ENCODE measurements at places on chromosomes 1 and 21. TPM values are rescaled to one million over a fixed set of nuclear protein-coding genes. Genes with fewer than 3 reads are reported as not detected.

GRCh38 chr1:61523893-61524605 is 200.9 kb downstream of the TM2D1 start:
- DNase-seq: no peak

DNA sequence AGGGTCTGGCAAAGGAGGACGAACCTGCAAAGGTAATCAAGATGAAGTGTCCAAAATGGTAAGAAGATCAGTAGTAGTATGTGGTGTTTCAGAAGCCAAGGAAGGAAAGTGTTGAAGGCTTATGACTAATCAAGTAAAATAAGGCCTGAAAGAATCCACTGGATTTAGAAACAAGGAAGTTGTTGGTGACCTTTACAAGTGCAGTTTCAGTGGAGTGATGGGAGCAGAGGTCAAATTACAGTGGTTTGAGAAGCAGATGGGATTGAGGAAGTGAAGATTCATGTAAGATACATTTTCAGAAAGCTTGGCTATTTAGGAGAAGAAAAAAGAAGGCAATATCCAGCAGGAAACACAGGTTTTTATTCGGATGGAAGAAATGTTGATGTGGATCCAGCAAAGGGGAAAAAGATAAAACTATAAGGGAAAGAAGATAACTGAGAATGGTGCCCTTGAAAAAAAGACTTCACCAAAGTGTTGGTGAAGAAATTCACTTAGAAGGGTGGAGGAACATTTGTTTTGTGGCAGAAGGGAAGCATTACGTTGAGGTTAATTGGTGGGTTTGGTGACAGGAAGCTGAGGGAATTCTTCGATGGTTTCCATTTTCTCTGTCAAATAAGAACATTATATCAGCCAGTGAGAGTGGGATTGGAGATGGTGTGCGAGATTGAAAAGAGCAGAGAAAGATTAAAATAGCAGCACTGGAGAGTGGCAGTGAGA is 2.1 kb downstream of the ARMH1 start:
- DNase-seq: no peak

The PLEKHN1 gene
- 6.3 TPM for total RNA-seq

DNA sequence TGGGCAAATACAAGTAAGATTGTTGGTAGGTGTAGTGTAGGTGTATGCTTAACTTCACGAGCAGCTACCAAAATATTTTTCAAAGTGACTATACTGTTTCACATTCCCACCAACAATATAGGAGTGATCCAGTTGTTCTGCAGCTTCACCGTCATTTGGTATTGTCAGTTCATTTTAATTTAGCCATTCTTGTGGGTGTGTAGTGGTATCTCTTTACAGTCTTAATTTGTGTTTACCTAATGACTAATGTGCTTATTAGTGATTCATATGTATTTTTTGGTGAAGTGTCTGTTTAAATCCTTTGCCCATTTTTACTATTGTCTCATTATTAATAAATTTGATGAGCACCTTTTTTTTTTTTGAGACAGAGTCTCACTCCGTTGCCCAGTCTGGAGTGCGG is 35.4 kb downstream of the RCSD1 start:
- DNase-seq: no peak

GRCh38 chr1:241639623-241640148 is 483 bp downstream of the CHML start:
- peak; percentile 56 for DNase-seq

DNA sequence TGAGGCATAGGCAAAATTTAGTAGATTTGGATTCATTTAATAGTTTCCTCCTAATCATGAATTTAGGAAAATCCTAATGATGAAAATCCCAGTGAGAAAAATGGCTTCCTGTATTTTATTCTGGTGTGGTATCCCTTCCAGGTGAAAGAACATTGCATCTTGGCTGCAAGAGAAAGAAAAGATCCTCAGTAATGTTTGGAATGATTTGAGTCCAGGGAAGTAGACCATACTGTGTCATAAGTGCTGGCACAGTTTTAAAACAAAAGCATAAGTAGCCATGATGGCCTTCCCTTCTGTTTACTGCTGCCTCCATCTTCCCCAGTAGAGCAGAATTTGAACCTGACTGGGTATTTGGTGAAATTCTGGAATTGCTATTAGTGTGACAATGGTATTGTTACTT is 52.8 kb downstream of the CACHD1 start:
- no peak for DNase-seq

The CHIA gene
- total RNA-seq: not detected

DNA sequence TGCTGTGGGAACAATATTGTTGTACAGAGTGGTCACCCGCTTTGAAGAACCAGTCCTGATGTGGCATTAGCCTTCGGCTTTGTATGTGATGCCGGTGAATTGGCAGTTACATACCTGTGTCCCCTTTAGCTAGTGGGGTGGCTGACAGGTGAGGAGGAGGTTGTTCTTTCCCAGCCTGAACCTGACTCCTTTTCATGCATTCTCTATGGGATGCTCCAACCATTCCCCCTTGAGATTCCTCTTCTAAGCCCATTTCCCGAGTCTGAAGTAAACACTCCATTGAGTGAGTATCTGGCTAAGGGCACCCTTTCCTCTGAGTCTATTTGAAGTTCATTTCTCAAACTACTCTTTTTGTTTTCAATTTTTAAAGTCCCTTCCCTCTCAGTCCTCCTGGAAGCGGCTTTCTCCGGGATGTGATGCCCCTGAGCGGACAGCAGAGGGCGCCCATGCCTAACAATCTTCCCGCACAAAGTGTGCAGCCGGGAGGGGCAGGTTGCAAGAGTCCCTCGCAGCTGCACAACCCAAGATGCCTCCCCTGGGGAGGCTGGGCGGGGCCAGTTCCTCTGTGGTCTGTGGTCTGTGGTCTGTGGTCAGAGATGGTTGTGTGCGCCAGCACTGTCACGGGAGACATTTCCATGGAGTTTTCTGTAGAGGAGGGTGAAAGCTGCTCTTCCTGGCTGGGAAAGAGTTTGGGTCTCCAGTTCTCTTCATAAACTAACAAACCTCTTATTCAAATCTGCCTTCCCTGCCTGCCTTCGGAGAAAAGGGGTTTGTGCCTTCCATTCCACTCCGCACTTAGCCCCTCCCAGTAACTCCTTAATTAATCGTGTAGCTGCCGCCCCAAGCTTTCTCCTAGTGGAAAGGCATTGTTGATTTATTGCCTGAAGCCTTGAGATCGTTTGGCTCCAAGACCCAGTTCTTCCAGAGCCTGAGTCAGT is 36.4 kb upstream of the LMX1A start:
- DNase-seq: peak; percentile 92

DNA sequence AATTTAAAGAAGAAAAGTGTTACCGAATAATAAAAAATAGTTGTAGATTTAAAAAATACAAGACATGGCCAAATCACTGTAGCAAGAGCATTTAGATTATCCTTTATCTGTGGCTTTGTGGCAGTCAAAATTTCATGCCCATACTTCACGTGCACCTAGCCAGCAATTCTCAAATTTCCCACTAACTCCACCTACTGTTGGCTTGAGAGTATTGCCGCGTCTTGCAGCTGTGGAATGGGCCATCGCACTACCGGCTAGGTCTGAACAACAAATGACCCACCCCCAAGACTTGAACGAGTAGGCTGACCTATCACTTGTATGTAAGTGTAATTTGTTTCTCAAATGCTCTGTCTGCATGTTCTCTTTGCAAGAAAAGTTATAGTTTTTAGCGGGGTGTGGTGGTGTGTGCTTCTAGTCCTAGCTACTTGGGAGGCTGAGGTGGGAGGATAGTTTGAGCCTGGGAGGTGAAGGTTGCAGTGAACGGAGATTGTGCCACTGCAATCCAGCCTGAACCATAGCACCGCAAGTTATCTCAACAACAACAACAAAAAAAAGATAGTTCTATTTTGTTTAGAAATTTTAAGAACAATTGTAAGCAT is 4.1 kb downstream of the KRTAP13-4 start:
- DNase-seq: peak; percentile 30

The DIRAS3 gene
- total RNA-seq: 10.3 TPM

DNA sequence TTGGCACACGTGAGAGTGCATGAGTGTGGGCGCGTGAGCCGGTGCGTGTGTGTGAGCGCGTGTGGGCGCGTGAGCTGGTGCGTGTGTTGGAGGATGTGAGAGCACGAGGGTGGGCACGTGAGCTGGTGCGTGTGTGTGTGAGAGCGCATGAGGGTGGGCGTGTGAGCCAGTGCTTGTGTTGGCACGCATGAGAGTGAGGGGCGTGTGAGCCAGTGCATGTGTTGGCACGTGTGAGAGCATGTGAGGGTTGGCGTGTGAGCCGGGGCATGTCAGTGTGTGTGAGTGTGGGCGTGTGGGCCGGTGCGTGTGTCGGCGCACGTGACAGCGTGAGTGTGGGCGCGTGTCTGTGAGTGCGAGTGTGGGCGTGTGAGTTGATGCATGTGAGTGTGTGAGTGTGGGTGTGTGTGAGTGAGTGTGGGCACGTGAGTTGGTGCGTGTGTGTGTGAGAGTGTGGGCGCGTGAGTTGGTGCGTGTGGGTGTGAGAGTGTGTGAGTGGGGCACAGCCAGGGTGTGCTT is 45.7 kb upstream of the ARHGEF16 start:
- no peak for DNase-seq

DNA sequence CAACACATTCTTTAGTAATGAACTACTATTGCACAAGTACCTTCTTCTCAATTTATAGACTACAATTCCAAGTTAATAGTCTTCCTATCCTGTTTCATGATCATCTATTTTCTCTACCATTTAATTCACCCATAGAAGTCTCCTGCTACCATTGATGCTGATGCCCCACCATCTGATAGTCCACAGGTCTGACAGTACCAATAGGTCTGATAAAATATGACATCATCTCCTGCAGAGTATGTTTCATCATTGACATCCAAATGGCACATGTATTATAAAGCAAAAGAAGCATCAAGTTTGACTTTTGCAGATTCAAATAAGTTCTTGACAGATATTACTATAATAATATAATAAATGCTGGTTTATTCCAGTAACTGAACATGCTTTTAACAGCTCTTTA is 5.5 kb downstream of the COP1 start:
- no peak for DNase-seq

DNA sequence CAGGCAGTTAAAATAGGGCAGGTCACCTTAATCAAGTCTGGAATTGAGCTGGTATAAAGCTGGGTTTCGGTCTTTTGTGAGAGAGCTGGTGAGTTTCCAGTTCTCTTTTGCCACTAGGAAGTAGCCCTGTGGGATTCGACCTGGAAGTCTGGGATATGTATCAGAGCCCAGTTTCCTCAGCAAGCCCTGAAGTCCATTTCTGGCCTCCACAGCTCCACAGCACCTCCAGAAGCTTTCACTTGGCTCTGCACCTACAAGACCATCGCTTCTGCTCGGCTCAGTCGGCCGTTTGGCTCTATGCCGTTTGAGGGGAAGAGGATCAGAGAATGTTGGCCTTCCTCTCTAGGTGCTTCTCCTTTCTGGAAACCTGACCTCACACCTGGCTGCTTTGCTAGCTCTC is 148.0 kb downstream of the GALNT2 start:
- DNase-seq: peak; percentile 76

The PADI3 gene
- 1.1 TPM for total RNA-seq

The APCS gene
- total RNA-seq: not detected

DNA sequence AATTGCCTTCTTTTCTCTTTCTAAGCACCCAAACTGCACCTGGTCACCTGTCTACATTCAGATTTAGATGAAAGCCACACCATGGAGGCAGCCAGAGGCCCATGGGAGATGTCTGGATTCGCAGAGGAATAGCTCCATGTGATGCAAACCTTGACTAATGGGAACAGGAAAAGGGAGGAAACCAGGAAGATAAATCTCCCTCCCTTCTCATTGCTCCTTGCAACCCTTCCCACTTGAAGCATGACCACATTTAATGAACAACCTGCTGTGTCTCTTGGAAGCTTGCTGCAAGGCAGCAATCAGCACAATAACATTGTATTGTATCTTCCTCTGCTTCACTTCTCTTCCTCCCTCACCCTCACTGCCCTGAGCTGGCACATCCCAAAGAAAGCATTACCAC is 42.6 kb upstream of the KLF17 start:
- no peak for DNase-seq

The HSPA6 gene
- total RNA-seq: 10.2 TPM

DNA sequence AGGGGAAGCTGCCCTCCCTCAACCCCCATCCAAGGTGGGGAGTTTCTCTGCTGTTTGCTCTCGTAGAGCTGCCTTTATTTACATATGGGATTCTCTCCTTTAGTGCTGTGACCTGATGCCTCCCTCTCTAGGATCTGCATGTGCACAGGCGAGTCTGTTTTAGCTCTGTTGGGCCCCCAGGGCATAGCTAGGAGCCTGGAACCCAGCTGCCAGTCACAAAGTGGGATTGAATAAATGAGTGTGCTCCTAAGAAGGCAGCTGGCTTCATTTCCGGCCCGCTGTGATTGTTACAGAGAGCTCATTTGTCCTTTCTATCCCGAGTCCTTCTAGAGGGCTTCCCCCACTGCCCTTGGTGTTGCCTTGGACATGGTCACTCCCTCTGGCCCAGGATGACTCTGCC is 176.6 kb downstream of the GRIK3 start:
- DNase-seq: peak; percentile 37

The CLCNKB gene
- total RNA-seq: 0.41 TPM

The ROR1 gene
- 13.6 TPM for total RNA-seq

The FHAD1 gene
- 3.8 TPM for total RNA-seq

DNA sequence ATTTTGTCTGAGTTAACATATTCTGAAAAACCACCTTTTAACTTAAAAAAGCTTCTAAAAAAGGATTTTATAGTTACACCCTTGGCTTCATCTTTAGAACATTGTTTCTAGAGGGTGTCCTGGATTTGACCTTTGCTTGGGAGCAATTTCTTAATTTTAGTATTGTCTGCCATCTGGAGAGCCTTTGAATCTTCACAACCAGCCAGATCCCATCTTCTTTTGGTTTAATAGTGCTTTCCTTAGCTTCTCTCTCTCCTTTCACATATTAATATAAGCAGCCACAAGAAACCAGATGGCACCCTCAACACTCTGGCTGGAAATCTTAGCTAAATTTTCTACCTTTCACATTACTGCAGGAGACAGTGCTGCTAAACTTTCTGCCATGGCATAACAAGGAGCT is 76.5 kb upstream of the TSPAN2 start:
- DNase-seq: no peak

DNA sequence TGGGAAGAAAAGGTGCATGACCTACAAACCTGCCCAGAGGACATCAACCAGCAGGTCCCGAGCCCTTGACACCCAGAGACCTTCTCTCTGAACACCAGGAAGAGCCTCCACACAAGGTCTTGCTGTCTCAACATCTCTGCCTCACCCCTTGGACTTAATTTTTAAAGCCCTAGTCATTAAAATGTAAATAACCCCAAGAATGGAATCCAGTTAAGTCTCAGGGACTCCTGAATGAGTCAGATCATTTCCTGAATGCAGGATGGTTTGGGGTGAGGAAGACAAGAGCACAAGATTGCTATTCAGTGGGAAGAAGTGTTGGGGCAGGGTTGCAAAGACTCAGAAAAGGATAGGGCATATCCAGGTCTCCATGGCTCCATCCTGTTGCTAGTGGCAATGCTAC is 17.8 kb upstream of the GRIK3 start:
- no peak for DNase-seq

The IL24 gene
- total RNA-seq: not detected

- no peak for DNase-seq
Measured at GRCh38 chr1:114350731-114351445, 160.1 kb downstream of the TRIM33 start.
